GM03348 (cell line): ENCODE measurements at places on chromosomes 12 and 14.

- DNase-seq: no peak
Measured at GRCh38 chr12:127189992-127190391, 1077.0 kb upstream of the TMEM132C start.

- DNase-seq: no peak
Measured at GRCh38 chr12:103505371-103506236, 9.8 kb upstream of the C12orf42 start.

DNA sequence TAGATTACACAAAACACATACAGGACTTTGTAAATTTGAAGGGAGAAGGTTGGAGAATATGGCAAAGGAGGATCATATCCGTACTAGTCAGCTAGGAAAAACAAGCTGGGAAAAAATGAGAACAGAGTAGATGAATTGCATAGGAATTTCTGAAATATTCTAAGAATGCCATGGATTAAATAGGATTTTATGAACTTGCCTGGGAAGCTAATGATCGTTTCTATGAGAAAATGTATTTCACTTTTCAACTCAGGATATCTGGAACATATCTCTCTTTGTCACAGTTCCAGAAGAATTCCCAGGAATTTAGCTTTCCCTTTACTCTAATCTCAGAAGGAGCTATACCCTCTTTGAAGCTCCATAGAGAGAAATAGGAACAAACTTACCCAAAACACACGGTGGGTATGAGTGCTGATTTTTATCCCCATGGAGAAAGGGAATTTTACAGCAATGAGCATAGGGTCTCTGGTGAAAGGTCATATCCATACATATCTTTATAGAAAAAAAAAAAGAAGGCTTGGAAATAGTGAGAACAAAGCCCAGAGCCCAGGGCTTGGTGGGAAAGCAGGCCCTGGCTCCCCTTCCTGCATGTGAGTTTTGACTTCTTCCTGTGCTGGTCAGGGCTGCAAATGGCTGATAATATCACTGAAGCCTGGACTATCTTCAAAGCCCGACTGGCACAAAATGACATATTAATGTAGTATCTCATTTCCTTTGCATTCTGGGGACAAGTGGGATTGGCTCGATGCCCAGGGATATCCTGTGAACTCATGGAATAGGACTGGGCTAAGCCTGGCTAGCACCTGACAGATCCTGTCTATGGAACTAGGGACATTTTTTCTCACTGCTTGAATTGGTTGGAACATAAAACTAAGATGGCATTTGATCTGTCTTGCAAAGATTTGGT is 136.3 kb downstream of the AEBP2 start:
- peak; percentile 43 for DNase-seq

DNA sequence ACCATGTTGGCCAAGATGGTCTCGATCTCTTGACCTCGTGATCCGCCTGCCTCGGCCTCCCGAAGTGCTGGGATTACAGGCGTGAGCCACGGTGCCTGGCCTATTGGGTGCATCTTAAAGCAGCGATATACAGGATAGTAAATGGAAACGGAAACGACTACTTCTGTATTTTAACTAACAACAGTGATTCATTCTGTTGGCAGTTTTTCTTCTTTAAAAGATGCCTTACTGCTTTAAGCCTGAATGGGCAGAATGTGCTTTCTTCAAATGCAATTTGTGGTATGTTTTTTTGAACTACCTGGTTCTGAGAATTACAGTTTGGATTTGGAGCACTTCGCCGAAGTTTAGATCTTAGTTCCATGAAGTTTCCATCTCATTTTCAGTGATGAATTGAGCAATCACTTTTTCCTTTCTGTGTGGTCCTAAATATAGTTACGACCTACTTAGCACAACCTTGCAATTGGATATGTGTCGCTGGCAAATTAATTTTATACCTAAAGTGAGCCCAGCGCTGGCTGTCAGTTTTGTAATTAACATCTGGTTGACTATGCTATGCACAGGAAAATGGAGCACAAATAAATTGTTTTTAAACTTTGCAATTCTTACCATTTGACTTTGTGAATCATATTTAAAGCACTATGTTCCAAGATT is 53.6 kb upstream of the EIF5 start:
- DNase-seq: no peak

DNA sequence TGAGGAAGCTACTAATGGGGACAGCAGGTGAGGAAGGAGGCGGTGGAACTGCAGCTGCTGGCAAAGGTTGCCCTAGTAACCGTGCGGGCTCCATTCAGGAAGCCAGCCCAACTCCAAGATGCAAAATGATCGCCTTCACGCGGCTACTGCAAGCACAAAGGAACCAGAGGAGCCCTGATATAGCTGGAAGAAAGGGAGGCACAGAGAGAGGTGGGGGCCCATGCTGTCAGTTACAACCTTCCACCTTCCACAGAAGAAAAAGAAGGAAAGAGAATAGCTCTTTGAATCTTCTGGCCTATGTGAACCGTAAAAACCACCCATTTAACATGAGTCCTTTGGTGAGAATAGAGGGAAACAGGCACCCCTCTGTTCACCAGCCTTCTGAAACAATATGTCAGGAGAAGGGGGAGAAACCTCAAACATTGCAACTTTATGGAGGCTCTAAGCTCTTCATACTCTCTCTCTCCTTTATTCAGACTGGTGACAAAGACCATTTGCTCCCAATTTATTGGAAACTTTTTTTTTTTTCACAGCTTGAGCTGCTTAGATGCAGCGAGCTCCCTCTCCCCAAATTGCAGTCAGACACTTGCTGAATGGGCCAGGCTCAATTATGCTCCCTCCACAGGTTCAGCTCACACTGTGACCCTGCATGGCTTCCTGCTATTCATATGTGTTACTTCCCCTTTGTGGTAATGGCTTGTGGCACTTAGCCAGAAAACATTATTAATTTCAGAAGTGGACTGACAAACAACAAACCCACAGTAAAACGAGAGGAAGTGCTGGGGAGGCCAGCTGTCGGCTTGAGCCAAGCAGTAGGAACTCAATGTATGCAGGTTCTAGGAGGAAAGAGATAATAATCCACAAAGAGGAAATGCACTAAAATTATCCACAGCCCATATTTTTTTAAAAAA is 6.2 kb downstream of the DUSP6 start:
- DNase-seq: peak; percentile 31

GRCh38 chr14:53764846-53765245 is 191.8 kb downstream of the BMP4 start:
- DNase-seq: no peak

DNA sequence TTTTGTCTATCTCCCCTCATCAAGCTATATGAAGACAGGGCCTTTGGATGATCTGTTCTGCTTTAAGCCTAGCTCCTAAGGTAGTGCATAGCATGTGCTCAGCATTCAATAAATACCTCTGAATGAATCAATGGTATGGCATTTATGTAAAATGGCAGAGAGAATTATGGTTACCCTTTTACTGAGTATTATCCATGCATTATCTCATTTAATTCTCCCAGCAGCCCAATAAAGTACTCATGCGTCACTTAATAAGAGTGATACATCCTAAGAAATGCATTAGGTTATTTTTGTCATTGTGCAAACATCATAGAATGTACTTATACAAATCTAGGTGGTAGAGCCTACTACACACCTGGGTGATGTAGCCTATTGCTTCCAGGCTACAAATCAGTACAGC is 269.7 kb downstream of the KSR2 start:
- no peak for DNase-seq

GRCh38 chr12:29992366-29992765 is 208.6 kb upstream of the TMTC1 start:
- no peak for DNase-seq

- DNase-seq: no peak
Measured at GRCh38 chr14:99146616-99147365, 125.2 kb downstream of the BCL11B start.

- peak; percentile 27 for DNase-seq
Measured at GRCh38 chr14:31926123-31926522, 151.0 kb upstream of the ARHGAP5 start.

GRCh38 chr12:57952766-57953165 is 11.4 kb downstream of the ATP23 start:
- DNase-seq: no peak

DNA sequence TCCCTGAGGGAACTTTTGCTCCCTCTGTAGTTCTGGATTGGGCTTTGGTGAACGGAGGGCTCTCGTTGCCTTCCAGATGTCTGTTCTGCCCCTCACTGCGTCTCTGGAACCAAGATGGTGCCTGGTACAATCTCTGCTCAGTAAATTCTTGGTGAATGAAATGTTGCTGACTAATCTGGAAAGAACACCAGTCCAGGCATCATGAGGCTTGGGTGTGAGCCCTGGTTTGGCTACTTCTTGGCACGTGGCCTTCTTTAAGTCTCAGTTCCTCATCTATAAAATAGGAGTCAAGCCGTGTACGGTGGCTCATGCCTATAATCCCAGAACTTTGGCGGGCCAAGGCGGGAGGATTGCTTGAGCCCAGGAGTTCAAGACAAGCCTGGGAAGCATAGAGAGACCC is 4.3 kb downstream of the HHIPL1 start:
- DNase-seq: peak; percentile 55

- peak; percentile 67 for DNase-seq
Measured at GRCh38 chr14:103558071-103558882, 4.2 kb downstream of the BAG5 start.

GRCh38 chr12:22121224-22121623 is 75.2 kb downstream of the CMAS start:
- DNase-seq: no peak

DNA sequence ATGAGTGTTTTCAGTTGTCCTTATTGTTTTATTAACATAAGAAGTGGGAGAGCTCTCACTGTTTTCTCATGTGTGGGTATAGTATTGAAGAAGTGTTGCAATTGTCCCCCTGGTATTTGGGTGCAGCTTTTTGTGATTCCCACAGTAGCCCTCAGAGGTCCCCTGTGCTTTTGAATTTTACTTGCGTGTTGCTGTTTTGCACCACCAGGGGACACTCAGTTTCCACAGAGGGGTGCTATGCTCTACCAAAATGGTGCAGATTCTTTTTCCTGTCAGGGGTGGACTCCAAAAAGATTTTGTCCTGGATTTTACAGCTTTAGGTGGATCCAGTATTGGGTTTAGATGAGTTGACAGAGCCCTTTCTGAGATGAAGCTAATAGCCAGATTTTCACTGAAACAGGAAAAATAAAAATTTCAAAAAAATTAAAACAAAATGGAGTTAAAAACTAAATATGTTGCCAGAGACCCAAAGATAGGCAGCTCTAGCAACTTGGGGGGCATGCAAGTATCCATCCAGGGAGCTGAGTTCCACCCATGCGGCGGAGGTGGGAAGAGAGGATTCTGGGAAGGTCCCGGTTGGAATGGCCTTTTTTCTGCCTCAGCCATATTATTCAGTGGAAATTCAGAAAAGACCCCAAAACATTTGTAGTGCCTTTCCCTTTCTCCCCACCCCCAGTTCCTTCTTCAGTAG is 50.2 kb downstream of the TTLL5 start:
- DNase-seq: peak; percentile 78

GRCh38 chr14:68164711-68165113 is 345.1 kb downstream of the RAD51B start:
- no peak for DNase-seq
